ENCODE measurements at places on chromosomes 12 and 14.

- no peak for DNase-seq
These were observed 55.5 kb downstream of the EMP1 start for GRCh38 chr12:13252024-13252423.

- DNase-seq, result no peak
These were observed 75.9 kb downstream of the DUSP16 start for GRCh38 chr12:12486661-12487240.

DNA sequence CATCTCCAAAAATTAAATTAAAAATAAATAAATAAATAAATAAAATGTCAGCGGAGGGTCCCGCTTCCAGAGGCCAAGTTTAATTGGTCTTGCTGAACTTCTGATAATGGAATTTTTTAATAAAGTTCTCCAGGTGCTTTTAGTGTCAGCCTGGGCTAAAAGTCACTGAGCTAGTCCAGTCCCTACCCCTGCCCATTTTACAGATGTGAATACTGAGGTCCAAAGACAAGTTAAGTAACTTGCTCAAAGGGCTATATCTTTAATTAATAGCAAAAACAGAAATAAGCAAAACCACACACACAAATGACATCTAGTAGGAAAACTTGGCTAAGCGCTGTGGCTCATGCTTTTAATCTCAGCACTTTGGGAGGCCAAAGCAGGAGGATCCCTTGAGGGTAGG is 5.6 kb upstream of the RFC5 start:
- DNase-seq, result no peak

- no peak for DNase-seq
These were observed 12.6 kb upstream of the SFSWAP start for GRCh38 chr12:131698286-131698685.

DNA sequence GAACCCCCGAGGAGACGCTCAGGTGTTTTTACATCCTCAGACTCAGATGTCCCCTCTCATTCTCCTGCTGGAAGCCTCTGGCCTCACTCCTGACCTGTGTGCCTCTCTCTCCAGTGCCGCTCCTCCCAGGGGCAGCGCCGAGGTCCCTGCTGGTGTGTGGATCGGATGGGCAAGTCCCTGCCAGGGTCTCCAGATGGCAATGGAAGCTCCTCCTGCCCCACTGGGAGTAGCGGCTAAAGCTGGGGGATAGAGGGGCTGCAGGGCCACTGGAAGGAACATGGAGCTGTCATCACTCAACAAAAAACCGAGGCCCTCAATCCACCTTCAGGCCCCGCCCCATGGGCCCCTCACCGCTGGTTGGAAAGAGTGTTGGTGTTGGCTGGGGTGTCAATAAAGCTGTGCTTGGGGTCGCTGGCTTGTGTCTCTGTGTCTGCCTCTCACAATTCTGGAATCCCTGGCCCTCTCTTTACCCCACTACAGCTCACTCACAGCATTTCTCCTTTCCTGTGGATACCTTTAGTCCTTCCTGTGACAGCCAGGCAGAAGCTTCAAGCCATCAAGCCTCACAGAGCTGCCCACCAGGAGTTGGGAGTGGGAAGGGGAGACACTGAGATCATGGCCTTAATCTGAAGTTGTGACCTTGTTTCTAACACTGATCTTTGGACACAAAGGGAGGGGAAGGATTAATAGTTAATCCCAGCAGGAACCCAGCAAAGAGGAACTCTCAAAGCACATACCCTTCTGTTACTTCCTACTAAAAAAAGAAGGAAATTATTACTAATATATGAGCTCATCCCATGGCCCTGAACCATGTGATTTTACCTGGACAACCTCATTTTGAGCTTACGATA is 1.1 kb upstream of the SOAT2 start:
- no peak for DNase-seq

GRCh38 chr14:101118746-101119591 is 215.4 kb upstream of the RTL1 start:
- no peak for DNase-seq

DNA sequence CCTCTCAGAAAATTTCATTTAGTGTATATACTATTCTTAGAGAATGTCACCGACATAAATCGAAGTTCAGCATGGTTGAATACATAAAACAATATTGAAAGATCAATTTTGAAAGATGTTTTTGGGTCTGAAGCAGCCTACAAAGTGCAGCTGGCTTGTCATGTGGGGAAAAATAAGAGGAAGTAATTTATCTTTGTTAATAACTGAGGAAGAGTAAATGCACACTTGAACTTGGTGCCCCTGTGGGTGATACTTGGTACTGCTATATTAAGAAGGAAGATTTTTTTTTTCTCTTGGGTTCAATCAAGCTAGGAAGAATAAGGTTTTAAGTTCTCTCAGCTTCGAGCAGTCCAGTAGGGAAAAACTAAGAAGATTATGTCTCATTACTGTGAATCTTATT is 661.3 kb downstream of the RPL10L start:
- DNase-seq, result no peak

Measured in foreskin fibroblast (primary cell).